ENCODE measurements at places on chromosomes 6 and 20.

- DNase-seq, result no peak
Observed at GRCh38 chr6:57262901-57263694, 41.0 kb upstream of the RAB23 start.

GRCh38 chr20:37776526-37776925 is 82.7 kb downstream of the CTNNBL1 start:
- no peak for DNase-seq

GRCh38 chr6:127136786-127137185 is 18.3 kb downstream of the RSPO3 start:
- no peak for DNase-seq

- no peak for DNase-seq
Observed at GRCh38 chr6:87729965-87730719, 28.1 kb upstream of the AKIRIN2 start.

GRCh38 chr20:12956303-12956702 is 52.5 kb upstream of the SPTLC3 start:
- DNase-seq, result no peak

DNA sequence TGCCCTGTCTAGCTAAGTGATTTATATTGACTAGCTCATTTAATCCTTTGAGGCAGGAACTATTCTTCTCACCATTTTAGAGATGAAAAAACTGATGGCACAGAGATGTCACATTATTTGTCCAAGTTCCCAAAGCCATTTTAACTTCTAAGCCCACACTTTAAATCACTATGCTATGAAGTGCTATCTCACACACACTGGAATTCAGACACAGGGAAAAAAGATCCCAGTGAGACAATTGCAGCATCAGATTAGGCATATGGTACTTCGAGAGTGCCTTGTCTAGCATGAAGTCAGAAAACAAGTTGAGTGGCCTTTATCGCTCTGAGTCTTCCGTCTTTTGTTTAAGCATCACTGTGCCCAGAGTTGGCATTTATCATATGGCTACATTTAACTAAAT is 54.1 kb upstream of the PDE7B start:
- DNase-seq, result no peak

Measured in stimulated activated CD4-positive, alpha-beta T cell treated with anti-CD3 and anti-CD28 coated beads, Interleukin-4, amount 100 ng/mL, for 4 hours (primary cell).